ENCODE measurements at places on chromosomes 7 and 10. TPM values are rescaled to one million over a fixed set of nuclear protein-coding genes. Genes with fewer than 3 reads are reported as not detected.

DNA sequence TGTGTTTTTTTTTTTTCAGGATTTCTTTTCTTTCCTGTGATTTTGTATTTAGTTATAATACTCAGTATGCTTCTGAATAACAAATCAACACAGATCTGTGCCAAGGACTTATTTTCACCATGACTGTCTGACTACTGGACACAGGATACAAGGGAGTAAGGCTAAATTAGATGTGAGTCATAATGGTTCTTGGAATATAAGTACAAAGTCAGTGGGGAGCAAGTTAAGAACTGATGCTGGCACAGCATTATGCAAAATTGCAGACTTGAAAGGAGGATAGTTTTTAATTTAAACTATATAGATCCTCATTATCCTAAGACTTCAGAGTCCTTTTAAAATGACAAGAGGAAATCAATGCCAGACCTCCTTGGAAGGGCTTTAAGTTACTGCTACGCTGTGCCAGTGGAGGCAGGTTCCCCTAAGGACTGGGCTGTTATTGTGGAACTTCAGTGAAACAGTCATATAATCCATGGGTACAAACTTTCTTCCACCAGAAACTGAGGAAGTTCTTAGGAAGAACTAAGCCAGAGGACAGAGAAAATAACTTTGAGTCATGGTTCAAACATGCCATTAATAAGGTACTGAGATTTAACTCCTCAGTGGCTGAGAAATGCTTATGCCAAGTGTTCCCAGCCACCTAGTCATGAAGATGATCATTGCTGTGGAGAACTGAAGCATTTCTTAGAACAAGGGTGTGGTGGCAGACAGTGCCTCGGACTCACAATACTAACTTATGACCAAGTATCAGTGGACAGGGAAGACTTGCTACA is 531.2 kb downstream of the HTR7 start:
- no peak for DNase-seq

Gene FAM20C
- polyA plus RNA-seq, result 31.3 TPM

Gene CDK1
- 4.1 TPM for polyA plus RNA-seq

GRCh38 chr7:113763226-113763625 is 155.6 kb downstream of the PPP1R3A start:
- no peak for DNase-seq

DNA sequence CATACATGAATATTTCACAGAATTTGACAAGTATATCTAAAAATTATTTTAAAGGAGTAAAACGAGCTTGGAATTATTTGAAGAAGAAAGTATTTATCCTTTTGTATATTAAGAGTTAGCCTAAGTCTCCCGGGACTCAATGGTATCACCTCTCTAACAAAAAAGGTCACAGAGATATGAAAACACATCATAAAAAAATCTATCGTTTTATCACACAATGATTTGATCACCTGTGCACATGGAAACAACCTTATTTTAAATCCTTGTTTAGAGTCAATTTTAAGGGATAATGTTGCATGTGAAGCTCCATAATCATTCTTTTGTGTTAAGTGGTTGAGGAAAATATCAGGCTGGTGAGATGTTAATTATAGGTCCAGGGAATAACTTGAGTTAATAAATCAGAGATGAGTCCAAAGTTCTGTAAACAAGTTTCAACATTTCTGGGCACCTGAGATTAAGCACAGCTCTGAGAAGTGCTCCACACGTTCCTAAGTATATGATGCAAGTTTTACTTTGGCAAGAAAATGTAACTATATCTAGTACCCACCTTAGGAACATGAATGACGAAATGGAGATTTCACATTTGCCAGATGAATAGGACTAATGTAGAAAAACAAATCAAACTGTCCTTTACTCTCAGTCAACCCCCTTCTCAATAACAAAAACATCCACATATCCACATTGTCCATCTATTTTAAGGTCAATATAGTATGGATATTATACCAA is 148.5 kb upstream of the AKR1E2 start:
- no peak for DNase-seq

All from liver (tissue), 10 donors.